ENCODE measurements at places on chromosomes 1 and 21.

- DNase-seq = no peak
These were observed 341.0 kb downstream of the SMYD3 start for GRCh38 chr1:246165826-246166709.

- DNase-seq = no peak
These were observed 4.2 kb downstream of the COX20 start for GRCh38 chr1:244839656-244840055.

GRCh38 chr1:236516929-236517704 is 6.7 kb upstream of the LGALS8 start:
- DNase-seq = peak; percentile 41

GRCh38 chr1:206506405-206507283 is 687 bp upstream of the RASSF5 start:
- no peak for DNase-seq

GRCh38 chr21:38170283-38170682 is 86.5 kb upstream of the KCNJ15 start:
- DNase-seq = peak; percentile 49

DNA sequence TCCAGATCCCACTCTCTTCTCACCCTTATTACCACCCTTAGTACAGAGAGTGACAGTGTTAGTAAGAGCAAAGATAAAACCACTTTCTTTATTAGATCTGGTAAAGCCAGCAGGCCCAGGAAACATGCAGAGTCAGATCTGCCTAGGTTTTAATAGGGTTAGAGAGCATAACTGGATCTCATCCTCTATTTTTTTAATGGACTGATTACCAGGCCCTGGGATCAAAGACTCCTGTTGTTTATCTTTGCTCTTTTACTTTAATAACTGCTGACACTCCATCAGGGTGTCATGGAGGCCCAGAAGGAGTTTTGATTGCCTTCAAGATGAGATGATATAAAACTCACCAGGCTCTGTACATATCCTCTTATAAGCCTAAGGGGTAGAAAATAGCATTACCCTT is 45.3 kb upstream of the RGS5 start:
- DNase-seq = no peak

- DNase-seq = no peak
These were observed 5.4 kb upstream of the ZNF281 start for GRCh38 chr1:200415227-200415626.

- no peak for DNase-seq
These were observed 4.1 kb upstream of the PRDM16 start for GRCh38 chr1:3064901-3065300.

- peak; percentile 42 for DNase-seq
These were observed 132.2 kb downstream of the CLIC6 start for GRCh38 chr21:34800797-34801518.

DNA sequence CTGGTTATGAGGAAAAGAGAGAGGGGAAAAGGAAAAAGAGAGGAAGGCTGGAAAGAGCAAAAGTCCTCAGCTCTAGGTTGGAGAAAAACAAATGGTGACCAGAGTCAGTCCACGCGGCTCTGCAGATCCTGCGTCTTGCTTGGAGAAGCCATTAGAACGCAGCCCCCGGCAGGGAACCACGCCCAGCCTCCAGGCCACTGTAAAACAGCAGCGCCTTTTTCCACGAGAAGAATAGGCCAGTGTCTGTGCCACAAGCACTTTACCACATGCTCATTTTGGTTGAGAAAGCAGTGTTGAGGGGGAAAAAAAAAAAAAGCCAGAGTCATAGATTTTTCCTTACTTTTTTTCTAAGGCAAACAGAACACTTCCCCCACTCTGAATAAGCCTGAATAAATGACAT is 846.9 kb upstream of the ADAMTS5 start:
- no peak for DNase-seq

DNA sequence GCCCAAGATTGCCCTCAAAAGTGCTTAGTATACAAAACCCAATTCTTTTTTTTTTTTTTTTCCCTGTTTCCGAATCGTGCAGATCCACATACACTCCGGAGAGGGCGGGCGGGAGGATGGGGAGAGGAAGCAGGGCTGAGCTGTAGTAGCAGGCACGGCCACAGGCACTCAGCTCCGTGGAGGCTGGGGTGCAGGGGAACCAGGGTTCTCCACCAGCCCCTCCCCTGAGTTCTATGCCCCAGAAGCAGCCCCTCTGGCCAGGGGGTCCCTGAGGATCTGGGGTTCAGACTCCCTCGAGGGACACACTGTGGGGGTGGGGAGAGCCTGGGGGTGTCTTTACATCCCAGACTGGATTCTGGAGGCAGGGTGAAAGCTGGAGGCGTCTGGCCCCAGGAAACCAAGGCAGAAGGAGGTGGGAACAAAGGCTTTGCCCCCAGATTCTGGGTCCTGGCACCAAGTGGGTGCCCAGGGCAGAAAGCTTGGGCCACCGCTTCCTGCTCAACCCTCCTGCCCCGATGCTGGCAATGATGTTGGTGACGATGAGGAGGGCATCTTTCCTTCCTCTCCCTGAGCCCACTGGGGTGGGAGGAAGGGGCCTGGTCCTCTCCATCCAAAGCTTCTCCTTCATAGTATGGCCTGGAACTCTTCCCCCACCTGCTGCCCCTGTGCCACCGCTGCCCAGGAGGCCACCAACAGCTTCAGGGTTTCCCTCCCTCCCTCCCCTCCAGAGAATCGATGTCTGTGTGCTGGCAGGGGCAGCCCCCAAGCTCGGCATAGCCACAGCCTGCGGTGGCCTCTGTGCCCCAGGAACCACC is 106.4 kb upstream of the TARDBP start:
- no peak for DNase-seq

DNA sequence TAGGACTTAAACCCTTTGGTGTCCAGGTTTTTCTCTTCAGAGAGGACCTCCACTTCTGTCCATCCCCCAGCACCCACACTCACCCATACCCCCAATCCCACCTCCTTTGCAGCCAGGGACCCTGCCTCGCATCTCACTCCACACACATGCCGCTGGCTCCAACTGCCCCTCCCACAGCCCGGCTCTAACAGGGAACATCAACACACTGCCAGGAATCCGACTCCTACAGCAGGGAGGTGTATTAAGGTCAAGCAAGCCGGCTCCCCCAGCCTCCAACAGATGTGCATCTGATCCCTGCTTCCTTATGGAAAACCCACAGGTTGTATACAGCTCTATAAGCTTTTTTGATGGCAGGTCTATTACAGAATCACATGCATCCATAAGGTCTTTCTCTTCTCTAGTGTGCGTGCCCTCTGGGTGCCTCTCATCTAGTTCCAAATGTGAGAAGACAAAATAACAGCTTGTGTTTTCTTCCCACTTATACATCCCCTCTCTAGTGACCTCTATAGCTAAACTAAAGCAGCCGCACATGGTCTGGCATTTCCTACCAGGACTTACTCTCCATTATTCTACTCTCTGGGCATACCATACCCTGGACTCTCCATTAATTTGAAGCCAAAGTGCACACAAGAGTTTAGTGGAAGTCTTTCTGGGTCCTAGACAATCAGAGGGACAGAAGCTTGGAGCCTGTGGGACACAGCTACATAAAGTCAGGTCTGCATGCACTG is 16.3 kb downstream of the PIK3C2B start:
- no peak for DNase-seq

DNA sequence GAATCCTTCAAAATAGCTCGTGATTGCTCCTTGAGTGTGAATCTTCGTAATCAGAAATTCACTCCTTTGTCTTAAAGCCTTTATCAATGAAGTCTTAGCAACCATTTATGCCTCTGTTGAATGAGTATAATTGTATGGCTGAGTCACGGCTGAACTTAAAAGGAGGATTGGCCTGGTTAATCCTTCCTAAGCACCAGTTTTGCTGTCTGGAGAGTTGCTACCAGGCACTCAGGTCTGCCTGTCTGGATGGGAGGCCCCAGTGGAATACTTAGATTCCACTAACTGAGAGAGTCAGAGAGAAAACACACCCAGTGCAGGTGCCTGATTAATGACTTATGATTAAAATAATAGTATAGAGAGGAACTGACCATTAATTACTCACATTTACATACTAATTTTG is 7.6 kb upstream of the HHAT start:
- DNase-seq = no peak

- peak; percentile 91 for DNase-seq
These were observed 62.0 kb upstream of the RASAL2 start for GRCh38 chr1:178031856-178032320.

DNA sequence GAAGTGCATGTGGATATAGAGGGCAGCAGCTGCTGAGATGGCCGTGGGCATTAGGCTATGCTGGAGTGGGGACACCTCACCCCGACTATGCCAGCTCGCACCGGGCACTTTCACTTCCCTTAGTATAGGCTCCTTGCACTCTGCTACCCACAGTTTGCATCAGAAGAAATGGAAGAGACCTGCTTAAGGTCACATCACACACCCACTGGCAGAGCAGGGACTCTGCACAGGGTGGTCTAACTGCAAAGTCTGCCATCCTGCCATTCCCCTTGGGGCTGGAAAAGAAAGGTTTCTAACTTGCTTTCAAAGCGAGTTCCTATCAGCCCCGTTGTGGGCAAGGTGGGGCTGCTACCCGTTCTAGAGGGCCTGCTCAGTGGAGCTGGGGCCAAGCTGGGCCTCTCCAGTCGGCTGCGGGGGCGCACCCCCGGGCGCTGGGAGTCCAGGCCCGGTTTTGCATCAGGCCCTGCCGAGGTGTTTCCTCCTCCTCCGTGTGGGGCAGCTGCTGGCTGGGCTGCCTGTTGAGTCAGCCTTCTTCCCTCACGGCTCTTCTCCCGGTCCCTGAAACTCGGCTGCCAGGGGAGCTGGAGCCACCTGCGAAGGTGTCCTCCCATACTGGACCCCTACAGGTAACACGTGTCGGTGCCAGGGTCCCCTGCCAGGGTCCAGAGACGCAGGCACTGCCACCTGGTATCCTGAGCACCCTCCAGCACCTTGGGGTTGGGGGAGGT is at the start of gene SYTL1:
Gene SYTL1 (plus strand): TSS at position 498 of the 728 bp plus-strand sequence. CDS start 3,313 bp downstream, outside the sequence.
- peak; percentile 76 for DNase-seq

- no peak for DNase-seq
These were observed 40.1 kb downstream of the SYT6 start for GRCh38 chr1:114113411-114114184.

- no peak for DNase-seq
These were observed 380 bp upstream of the FBXO28 start for GRCh38 chr1:224113545-224113917.

GRCh38 chr1:115204513-115204912 is 115.2 kb upstream of the TSPAN2 start:
- DNase-seq = no peak

- no peak for DNase-seq
These were observed 91.8 kb downstream of the ZZZ3 start for GRCh38 chr1:77590651-77591050.

GRCh38 chr1:154407198-154408091 is 2.3 kb downstream of the IL6R start:
- no peak for DNase-seq

Measured in GM03348 (cell line).